ENCODE measurements at places on chromosomes 3 and 15.

DNA sequence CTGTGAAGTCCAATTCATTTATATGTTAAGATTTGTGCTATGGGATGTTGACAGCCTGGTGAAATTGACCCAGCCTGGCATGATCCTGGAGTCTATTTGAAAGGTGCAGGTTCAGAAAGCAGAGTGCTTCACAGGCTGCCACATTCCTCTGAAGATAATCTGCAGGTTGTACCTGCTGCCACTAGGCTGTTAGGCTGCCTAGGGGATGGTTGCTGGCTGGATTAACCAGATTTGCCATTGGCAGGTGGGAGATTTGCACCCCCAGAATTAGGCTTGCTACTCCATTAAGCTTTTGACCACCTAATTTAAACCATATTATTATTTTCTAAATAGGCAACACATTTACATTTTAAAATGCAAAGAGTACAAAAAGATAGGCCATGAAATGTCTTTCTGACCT, 85.8 kb upstream of the RASGRP1 start:
- DNase-seq: no peak

- DNase-seq: no peak
Measured at GRCh38 chr3:14413381-14414071, 11.1 kb downstream of the SLC6A6 start.

GRCh38 chr3:133894353-133895207, 1.1 kb downstream of the RAB6B start:
- no peak for DNase-seq

DNA sequence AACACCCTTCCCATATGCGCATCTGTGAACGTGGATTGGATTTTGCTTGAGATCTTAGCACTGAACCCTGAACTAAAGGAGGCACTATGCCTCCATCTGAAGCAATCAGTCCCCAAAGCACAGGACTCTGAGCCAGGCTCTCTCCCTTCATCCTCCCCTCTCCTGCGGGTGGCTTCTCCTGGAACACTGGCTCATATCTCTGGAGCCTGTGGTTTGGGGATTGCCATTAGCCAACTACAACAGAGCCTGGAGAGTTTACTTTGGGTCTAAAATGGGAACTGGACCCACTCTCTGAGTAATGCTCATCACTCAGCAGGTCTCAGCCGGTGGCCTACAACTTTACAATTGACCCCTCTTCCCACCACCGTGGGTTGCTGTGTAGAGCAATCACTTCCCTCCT, 190.8 kb upstream of the HES1 start:
- DNase-seq: no peak

- no peak for DNase-seq
Measured at GRCh38 chr3:87780811-87781210, 278.0 kb downstream of the CGGBP1 start.

GRCh38 chr15:80496096-80496495, 91.9 kb downstream of the ARNT2 start:
- no peak for DNase-seq

DNA sequence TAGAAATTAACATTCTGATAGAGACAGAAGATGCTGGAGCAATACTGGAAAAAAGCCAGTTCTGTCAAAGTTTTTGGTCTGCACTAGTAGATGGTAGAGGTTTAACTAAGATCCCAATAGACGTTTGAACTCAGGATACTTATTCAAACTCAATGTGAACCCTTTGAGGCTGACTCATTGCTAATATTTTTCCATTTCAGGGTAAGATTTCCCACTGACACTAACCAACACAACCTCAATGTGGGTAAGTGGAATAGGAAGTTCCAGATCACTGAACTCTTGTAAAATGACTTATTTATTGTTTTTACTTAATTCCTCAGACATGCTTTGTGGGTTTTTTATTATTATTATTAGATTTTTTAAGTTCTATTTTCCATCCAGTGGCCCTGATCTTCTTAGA, 1024.8 kb downstream of the EPHA3 start:
- no peak for DNase-seq

DNA sequence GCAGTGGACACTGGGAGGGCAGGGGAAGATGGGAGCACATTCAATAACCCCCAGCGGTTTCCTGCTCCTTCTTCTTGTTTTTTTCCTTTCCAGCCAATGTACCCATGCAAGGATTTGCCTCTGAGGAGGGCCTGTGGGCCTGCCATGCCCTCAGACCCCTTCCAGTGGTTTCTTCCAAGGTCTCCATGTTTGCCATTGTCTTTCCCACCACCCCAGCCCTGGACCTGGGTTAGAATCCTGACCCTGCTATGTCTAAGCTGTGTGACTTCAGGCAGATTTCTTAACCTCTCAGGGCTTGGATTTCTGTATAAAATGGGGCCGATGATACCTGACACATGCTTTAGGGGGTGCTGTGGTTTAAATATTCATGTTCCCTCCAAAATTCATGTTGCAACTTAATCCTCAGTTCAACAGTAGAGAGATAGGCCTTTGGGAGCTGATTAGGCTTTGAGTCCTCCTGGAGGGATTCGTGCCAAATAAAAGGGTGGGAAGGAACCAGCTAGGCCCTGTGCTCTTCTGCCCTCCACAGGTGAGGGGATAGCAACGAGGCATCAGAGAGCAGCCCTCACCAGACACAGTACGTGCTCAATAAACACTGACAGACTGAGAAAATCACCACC, 46.3 kb upstream of the FLNB start:
- no peak for DNase-seq

GRCh38 chr3:50481992-50482391, 21.4 kb downstream of the CACNA2D2 start:
- no peak for DNase-seq

- no peak for DNase-seq
Measured at GRCh38 chr3:15159501-15160136, 46.4 kb upstream of the CAPN7 start.

- no peak for DNase-seq
Measured at GRCh38 chr3:147807776-147808175, 398.6 kb downstream of the ZIC1 start.

- no peak for DNase-seq
Measured at GRCh38 chr3:189849262-189849661, 218.1 kb downstream of the TP63 start.

- DNase-seq: peak; percentile 47
Measured at GRCh38 chr3:70108072-70108471, 108.5 kb downstream of the SAMMSON start.

GRCh38 chr3:53196575-53197407, 35.8 kb downstream of the PRKCD start:
- no peak for DNase-seq

DNA sequence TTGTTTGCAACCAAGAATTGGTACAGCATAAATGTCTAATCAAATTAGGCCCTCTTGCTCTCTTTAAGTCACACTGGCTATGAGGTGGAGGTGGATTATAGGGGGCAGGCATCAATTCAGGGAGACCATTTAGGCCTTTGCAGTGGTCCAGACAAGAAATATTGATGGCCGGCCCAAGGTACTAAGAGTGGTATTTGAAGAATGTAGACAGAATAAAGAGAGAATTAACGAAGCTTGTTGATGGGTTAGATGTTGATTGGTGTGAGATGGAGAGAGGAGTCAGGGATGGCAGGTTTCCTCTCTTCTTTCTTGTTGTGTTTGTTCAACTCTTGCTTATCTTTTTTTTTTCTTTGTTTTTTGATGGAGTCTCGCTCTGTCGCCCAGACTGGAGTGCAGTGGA, 48.5 kb downstream of the PIK3CA start:
- no peak for DNase-seq

DNA sequence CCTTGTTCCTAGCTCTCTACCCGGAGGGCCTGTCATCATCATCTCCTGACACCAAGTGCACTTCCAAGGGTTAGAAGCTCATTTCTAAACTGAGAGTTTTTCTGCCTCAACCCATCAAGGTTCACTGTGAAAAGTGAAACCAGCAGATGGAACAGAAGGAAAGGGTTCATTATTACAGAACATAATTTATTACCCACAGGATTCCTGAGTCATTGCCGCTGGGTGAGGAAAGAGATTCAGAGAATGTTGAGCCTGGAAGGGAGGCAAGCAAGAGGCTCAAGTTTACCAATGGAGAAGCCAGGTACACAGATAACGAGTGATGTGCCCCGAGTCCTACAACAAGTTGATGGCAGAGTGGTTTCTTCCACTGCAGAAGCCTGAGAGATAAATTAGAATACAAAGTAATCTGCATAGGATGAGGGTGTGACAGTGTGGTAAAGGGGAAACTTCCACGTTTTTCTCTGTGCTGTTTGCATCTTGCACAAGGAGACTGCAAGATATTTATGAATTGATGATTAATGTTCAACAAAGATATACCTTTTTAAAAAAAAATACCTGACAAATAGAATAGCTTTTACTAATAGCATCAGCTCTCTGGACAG, 80.5 kb upstream of the SETMAR start:
- DNase-seq: no peak

DNA sequence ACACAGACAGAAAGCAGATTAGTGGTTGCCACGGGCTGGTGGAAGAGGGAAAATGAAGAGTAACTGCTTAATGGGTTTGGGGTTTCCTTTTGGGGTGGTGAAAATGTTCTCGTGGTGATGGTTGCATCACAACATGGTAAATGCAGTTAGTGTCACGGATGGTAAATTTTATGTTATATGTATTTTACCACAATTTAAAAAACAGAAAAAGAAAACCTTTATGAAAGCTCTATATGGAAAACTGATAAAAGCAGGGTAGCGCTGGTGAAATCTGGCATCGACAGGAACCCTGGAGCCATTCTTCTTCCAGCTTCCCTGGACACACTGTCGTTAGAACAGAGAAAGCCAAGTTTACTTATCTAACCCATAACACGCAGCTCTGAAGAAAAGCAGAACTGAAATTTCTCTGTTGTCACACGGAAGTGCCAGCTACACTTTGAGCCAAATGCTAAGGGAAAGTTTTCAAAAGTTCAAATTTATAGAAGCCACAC, 287.7 kb upstream of the NR2F2 start:
- DNase-seq: no peak

- no peak for DNase-seq
Measured at GRCh38 chr3:106628407-106628806, 748.8 kb upstream of the CCDC54 start.

- DNase-seq: no peak
Measured at GRCh38 chr3:22115581-22115980, 364.6 kb upstream of the ZNF385D start.

- DNase-seq: no peak
Measured at GRCh38 chr3:136211547-136211946, 15.4 kb upstream of the MSL2 start.

GRCh38 chr15:95132774-95133173, 901.4 kb downstream of the MCTP2 start:
- DNase-seq: no peak

DNA sequence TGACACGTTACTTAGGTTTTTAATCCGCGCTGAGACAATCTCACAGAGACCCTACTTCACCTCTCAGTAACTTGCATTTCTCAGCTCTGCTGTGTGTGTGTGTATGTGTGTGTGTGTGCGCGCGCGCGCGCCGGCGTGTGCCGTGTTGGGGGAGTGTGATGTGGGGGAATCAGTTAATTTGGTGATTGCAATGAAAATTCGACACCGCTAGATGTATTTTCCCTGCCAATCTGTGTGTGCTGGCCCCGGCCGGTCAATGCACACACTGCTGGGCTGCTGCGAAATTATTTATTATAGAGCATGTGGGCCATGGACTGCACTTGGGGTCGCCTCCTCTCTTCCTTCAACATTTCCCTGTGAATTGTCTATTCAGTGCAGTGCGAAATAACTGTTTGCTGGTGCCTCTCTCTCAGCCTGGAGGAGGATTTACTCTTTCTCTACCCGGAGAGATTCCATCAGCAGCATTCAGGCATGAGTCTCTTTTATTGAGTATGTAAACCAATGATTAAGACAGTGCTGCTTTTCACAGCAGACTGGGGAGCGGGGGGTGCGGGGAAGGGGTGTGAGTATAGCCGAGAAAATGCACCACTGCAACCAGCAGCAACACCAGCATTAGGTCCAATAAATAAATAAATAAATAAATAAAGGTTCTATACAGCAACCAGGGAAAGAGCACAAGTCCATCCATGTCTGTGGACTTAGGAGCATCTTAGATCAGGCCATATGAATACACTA, 2.9 kb downstream of the CADM2 start:
- peak; percentile 34 for DNase-seq

DNA sequence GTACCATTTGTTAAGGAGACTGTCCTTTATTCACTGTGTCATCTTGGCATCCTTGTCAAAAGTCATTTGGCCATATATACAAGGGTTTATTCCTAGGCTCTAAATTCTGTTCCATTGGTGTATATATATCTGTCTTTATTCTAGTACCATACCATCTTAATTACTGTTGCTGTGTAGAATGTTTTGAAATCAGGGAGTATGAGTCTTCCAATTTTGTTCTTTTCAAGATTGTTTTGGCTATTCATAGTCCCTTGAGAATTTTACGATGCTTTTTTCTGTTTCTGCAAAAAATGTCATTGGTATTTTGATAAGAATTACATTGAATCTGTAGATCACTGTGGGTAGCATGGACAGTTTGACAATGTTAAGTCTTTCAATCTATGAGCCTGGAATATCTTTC, 28.7 kb downstream of the PFN2 start:
- no peak for DNase-seq

DNA sequence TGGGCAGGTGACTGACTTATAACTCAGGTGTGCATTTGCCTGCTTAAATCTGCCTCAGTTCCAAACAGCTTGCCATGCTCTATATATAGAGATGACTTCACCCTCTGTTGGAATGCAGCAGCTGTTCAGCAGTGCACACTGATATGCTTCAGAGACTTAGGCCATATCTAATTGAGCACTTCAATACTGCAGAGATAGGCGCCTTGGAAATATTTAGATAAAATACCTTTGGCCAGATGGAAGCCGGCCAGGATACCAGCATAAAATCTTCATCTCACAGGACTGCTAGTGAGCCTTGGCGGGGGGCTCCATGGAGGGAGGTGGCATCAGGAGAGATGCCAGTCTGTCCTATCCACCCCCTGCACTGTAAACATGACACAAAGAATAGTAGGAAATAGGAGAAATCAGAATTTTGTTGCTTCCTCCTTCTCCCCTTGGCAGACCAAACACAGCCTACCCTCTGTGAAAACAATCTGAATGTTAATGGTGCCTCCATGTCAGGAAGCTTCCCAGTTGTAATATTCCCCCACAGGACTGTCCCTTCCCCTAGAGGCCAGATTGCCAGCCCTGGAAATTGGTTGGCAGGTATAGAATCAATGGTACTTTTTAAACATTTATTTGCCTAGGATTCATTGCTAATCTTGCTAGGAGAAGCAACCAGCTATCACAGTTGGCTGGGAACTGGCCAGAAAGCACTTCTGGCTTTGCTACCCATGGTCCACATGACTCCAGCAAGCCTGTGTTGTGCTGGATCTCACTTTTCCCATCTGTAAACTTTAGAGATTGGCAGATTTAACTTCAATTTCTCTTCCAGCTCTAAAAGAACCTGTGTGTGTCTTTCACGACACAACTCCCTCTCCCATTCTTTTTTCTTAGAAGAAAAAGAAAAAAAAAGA, 215.5 kb upstream of the KCNMB2 start:
- no peak for DNase-seq

DNA sequence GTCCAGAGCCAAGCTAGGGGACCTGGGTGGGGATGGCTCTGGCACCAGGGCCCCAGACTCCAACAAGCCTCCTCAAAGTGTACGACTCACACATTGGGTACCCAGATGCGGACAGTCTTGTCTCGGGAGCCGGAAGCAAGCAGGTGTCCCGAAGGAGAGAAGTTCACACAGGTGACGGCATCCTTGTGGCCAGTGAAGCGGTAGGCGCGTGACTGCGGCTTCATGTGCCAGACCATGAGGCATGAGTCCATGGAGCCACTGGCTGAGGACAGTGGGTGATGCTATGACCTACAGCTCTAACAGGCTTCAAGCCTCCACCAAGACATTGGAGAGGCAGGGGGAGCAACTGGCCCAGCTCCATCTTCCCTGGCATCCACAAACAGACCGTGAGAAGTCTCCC, 4.5 kb downstream of the POC1A start:
- DNase-seq: no peak
